Sigmoid colon (tissue), 7 donors: ENCODE measurements at places on chromosomes 2 and 18. TPM values are rescaled to one million over a fixed set of nuclear protein-coding genes. Genes with fewer than 3 reads are reported as not detected.

ABCG8 gene
- not detected for total RNA-seq

- DNase-seq, result no peak
These were observed 39.1 kb upstream of the PPP1R1C start for GRCh38 chr2:181946444-181947127.

BMP10 gene
- total RNA-seq, result not detected

PDE1A gene
- total RNA-seq, result 37.1 TPM

GRCh38 chr2:232569541-232569940 is 19.1 kb downstream of the EIF4E2 start:
- DNase-seq, result no peak

ADAM23 gene
- 2.9 TPM for total RNA-seq

GRCh38 chr2:88600038-88600465 is 27.2 kb downstream of the EIF2AK3 start:
- DNase-seq, result no peak
